A549 treated with ZK216348 at 1 μM for 4 hours (cell line): ENCODE measurements at places on chromosomes 12 and 14. TPM values are rescaled to one million over a fixed set of nuclear protein-coding genes. Genes with fewer than 3 reads are reported as not detected.

The KCNH5 gene
- not detected in 5 replicates for total RNA-seq

The LRP1 gene
- total RNA-seq, result 11.1 to 24.4 TPM (median 17.6 TPM) in 5 replicates

The TSPAN8 gene
- total RNA-seq, result 0.21 to 0.69 TPM (median 0.45 TPM) in 4 of 5 replicates, not detected in the other

The GPR84 gene
- total RNA-seq, result not detected in 5 replicates

The MARK3 gene
- 55.5 to 73.3 TPM (median 57.5 TPM) in 5 replicates for total RNA-seq

The FOXG1 gene
- total RNA-seq, result 0.11 to 0.27 TPM (median 0.12 TPM) in 5 replicates

The AMIGO2 gene
- 73.1 to 120 TPM (median 106 TPM) in 5 replicates for total RNA-seq

The AICDA gene
- total RNA-seq, result 0.12 to 0.31 TPM (median 0.22 TPM) in 4 of 5 replicates, not detected in the other

The PIK3C2G gene
- not detected in 5 replicates for total RNA-seq

The RPL10L gene
- not detected in 5 replicates for total RNA-seq

The SELPLG gene
- 0.57 to 1.7 TPM (median 1.1 TPM) in 5 replicates for total RNA-seq

The DHRS4 gene
- 36.9 to 51.1 TPM (median 48.9 TPM) in 5 replicates for total RNA-seq

The FAM161B gene
- total RNA-seq, result 1.3 to 2.4 TPM (median 1.9 TPM) in 5 replicates

The KERA gene
- not detected in 5 replicates for total RNA-seq

The OR4E1 gene
- not detected in 5 replicates for total RNA-seq

The MON2 gene
- 12.2 to 16.1 TPM (median 15.4 TPM) in 5 replicates for total RNA-seq

The FAR2 gene
- total RNA-seq, result 0.21 TPM in 1 of 5 replicates, not detected in the others

The RPS6KA5 gene
- 2.5 to 4.8 TPM (median 4.4 TPM) in 5 replicates for total RNA-seq

The CD69 gene
- not detected in 5 replicates for total RNA-seq

The OVCH1 gene
- not detected in 5 replicates for total RNA-seq

The WDHD1 gene
- total RNA-seq, result 9.3 to 17.0 TPM (median 12.5 TPM) in 5 replicates

The HIF1A gene
- total RNA-seq, result 122 to 197 TPM (median 189 TPM) in 5 replicates

The ZCCHC8 gene
- total RNA-seq, result 19.8 to 26.4 TPM (median 24.6 TPM) in 5 replicates

The LALBA gene
- not detected in 5 replicates for total RNA-seq

The RPL36AL gene
- 408 to 565 TPM (median 419 TPM) in 5 replicates for total RNA-seq

The PRH1 gene
- 2.2 to 5.4 TPM (median 2.9 TPM) in 5 replicates for total RNA-seq

The RIMBP2 gene
- not detected in 5 replicates for total RNA-seq

The OTOGL gene
- total RNA-seq, result not detected in 5 replicates

The POTEG gene
- not detected in 5 replicates for total RNA-seq

The OAS2 gene
- 0.16 to 0.44 TPM (median 0.28 TPM) in 5 replicates for total RNA-seq

The C12orf56 gene
- total RNA-seq, result 0.12 TPM in 1 of 5 replicates, not detected in the others

The IL31 gene
- not detected in 5 replicates for total RNA-seq

The P2RX2 gene
- total RNA-seq, result not detected in 5 replicates

The USP44 gene
- 0.07 to 0.34 TPM (median 0.12 TPM) in 4 of 5 replicates, not detected in the other for total RNA-seq

The LRTM2 gene
- total RNA-seq, result not detected in 5 replicates

The BHLHE41 gene
- total RNA-seq, result 0.77 to 3.2 TPM (median 1.2 TPM) in 5 replicates

The GLTP gene
- total RNA-seq, result 17.9 to 22.8 TPM (median 21.2 TPM) in 5 replicates

The STAC3 gene
- 0.17 to 0.68 TPM (median 0.36 TPM) in 5 replicates for total RNA-seq

The ACVRL1 gene
- total RNA-seq, result 0.05 TPM in 1 of 5 replicates, not detected in the others
